Iris pigment epithelial cell (primary cell): ENCODE measurements at places on chromosomes 4 and X.

GRCh38 chrX:34584781-34585180, 72.3 kb downstream of the TMEM47 start:
- no peak for DNase-seq

DNA sequence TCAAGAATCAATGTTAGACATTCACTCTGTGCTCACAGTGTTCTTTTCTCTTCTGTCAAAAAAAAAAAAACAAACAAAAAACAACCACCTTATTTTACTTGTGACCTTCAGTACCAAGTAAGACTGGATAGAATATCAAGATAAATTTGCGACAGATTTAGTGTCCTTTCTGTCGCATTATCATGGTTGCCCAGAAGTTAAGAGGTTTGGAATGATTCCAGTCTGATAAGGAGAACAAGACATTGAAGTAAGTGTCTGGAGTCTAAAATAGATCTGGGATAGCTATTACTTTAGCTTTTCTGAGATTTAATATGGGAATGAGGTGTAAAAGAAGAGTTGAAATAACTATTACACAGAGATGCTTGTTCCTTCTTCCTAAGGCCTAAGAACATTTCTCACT, 31.7 kb downstream of the SNCA start:
- DNase-seq: no peak

DNA sequence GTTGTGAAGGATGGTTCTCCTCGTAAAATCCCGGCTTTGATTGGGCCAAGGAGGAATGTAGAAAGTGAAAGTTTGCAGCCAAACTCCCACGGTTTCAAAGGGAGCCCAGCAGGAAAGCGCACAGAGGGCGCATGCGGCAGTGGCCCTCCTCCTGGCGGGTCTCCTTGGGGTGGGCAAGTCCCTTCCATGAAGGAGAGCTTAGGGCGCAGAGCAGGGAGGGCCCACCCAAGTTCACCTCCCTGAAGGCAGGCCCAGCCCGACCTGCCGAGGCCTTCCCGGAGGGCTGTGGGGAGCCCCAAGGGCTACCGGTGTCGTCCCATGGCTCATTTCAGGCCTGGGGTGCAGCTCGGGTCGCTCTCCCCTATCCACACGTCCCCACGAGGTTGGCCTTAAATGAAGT, 2.0 kb downstream of the PDZD4 start:
- no peak for DNase-seq

DNA sequence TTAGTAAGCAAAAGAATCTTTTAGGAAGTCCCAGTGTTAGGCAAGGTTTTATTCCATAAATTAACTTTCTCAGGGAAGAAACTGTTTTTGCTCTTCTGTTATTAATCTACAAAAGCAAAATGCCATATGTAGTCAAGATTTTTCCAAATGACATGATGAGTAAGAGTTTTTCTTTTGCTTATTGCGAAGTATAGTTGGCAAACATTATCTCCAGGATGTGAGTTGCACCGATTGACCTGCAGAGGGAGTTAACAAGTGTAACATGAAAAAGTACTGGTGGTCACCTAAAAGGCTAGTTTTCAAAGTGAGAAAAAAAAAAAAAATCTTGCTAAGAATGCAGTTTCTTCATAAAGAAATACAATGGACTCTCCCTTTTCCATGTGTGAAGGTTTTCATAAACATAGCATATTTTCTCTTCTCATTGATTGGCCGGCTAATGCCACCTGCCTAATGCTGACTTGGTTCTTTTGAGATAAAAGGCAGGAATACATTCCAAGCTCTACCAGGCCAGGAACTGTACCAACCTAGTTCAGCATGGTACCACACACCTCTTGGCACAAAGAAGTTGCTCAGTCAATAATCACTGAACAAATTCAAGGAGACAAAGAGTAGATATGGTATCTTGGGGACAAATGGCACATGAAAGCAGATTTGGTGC, 100.2 kb downstream of the LNX1 start:
- DNase-seq: peak; percentile 96

DNA sequence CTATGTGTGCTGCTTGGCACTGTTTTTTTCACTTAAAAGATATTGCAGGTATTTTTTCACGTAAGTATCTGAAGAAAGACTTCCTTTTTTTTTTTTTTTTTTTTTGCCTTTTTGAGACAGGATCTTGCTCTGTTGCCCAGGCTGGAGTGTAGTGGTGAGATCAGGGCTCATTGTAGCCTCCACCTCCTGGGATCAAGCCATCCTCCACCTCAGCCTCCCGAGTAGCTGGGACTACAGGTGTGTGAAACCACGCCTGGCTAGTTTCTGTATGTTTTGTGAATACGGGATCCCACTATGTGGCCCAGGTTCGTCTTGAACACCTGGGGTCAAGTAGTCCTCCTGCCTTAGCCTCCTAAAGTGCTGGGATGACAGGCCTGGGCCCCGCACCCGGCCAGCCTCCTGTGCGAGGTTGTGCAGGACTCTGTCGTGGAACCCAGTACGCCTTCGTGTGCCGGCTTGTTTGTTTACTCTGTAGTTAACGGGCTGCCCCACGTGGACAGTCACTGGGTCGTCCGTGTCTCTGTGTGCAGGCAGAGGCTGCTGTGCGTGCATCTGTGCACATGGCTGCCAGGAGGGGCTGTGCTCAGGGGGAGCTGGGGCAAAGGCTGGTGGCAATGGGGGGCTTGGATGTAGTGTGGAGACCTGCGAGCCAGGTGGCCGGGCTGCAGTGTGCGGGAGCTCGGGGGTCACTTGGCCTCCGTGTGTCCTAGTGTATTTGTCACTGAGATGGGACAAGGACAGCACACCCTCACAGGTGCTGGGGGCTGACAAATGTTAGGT, 179.5 kb downstream of the ADRA2C start:
- no peak for DNase-seq
